ENCODE measurements at places on chromosomes 11 and 22.
A peak's percentile ranks its signal among the peaks of the same experiment; 100 is the strongest.

GRCh38 chr11:56783448-56784041 is 35.0 kb upstream of the OR9G4 start:
- no peak for DNase-seq

- no peak for DNase-seq
Measured at GRCh38 chr11:107675902-107676301, 36.0 kb downstream of the SLN start.

GRCh38 chr11:103920933-103921332 is 115.5 kb upstream of the DDI1 start:
- no peak for DNase-seq

- DNase-seq, result no peak
Measured at GRCh38 chr11:134579724-134580609, 167.9 kb upstream of the B3GAT1 start.

GRCh38 chr11:72813740-72814285 is 398 bp upstream of the ATG16L2 start:
- peak; percentile 65 for DNase-seq

DNA sequence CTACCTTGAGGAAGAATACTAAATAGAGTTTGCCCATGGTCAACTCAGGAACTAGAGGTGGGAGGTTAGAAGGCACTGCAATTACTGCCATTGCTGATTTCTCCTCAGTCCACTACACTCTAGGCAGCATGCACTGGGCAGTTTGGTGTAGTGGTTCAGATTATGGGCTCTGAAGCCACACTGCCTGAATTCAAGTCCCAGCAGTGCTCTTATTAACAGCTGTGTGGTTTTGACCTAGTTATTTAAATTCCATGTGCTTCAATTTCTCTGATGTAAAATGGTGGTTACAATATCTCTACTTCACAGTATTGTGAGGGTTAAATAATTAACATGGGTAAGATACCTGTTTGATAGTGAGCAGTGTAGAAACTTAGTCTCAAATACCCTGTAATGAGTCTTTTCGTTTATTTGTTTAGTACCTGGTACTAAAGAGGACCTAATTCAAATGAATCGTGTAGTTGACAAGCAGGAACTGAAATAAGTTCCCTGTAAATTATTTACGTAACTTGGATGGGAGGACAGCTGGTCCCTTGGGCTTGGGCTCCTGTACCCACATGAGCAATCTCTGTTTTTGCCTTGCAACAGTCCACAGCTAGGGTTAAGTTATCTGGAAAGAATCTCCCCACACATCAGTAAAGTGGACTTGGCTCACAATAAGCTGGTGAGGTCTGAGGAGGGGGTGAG is 17.8 kb downstream of the PRR5L start:
- DNase-seq, result no peak

DNA sequence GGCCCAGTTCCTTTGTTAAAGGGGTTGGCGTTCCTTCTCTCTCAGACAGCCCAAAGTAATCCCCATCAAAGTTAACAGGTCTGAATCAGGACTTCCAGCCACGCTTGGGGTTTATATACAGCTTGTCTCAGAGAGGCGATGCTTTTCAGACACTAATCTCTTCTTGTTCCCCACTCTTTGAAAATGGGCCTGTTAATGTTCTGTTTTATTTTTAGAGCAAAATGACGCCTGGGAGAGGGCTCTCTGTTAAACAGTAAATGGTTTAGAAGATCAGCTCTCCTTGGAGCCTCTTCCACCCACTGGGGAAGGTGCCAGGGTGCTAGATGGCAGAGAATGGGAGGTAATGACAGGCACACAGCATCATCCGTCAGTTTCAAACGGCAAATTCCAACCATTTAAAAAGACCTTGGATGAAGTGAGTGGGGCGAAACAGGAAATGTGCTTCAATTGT is 235.9 kb upstream of the NARS2 start:
- no peak for DNase-seq

GRCh38 chr11:12013781-12014180 is 5.4 kb upstream of the DKK3 start:
- DNase-seq, result no peak

DNA sequence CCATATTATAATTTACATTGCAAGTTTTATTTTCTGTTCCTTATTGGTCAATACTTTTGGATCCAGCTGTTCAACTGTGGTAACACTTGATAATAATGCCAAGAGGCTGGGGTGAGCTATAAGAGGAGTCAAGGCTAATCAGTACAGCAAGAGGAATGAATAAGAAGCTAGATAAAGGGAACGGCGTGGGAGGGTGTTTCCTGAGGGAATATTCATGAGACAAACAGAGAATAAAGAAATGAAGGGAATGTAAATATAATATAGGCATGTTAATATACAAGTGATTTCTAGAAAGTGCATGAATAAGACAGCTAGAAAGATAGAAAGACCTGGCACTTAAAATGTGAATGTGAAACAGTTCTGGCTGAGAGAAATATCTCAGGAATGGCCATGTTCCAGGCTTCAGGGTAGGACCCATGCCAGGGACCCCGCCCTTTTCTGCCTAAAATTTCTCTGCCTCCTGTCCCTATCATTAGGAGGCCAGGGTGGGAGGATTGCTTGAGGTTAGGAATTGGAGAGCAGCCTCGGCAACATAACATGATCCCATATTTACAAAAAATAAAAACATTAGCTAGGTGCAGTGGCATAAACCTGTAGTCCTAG is 3.9 kb downstream of the OR51B4 start:
- no peak for DNase-seq

DNA sequence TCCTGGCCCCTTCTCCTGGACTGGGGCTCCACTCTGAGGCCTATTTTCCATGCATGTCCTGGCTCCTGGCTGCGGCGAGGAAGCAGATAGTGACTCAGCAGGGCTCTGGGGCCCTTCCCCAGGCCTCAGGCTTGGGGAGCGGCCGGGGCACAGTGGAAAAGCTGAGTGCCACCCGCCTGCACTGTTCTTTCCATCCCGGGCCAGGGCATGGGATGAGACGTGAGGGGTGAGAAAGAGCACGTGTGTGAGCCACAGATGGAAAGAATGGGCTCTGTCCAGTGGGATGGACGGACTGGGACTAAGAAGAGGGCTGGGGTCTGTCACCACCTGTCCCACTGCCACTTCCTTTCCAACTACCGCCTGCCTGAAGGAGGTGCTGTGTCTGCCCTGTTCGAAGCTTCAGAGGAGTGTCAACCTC is 12.8 kb downstream of the SLC37A2 start:
- no peak for DNase-seq

GRCh38 chr11:45722144-45722543 is 56.7 kb upstream of the CHST1 start:
- DNase-seq, result no peak

DNA sequence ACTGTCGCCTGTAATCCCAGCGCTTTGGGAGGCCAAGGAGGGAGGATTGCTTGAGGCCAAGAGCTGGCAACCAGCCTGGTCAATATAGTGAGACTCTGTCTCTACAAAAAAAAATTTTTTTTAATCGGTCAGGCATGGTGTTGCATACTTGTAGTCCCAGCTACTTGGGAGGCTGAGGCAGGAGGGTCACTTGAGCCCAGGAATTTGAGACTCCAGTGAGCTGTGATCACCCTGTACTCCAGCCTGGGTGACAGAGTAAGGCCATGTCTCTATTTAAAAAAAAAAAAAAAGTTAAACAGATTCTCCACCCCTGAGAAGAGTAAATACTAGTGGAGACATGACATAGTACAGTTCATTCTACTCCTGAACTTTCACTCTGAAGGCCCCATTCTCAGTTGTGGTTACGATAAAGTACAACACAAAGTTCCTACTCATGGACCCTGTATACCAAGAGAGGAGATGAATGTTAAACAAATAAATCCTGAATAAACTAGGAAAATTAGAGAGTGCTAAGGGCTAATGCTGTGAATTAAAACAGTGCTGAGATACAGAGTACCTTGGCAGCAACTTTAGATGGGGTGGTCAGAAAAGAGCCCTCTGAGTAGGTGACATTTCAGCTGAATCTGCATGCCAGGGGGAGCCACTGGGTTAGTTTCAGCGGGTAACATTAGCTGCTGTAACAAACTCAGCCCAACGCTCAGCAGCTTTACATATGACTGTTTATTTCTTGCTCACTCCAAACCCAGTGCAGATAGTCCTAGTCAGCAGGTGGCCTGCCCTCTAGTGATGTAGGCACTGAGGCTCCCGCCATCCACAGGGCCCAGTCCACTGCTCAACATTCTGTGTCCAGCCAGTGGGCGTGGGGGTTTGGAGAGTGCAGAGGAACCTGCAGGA is 75.1 kb downstream of the DBX1 start:
- DNase-seq, result no peak

- no peak for DNase-seq
Measured at GRCh38 chr11:117083011-117083935, 15.0 kb downstream of the SIK3 start.

- DNase-seq, result no peak
Measured at GRCh38 chr11:119854521-119854920, 125.5 kb upstream of the NECTIN1 start.

Data from NCI-H187 (cell line).